Stimulated activated CD8-positive, alpha-beta memory T cell treated with anti-CD3 and anti-CD28 coated beads, Interleukin-4, amount 100 ng/mL, for 4 hours (primary cell): ENCODE measurements at places on chromosomes 11 and 22.

DNA sequence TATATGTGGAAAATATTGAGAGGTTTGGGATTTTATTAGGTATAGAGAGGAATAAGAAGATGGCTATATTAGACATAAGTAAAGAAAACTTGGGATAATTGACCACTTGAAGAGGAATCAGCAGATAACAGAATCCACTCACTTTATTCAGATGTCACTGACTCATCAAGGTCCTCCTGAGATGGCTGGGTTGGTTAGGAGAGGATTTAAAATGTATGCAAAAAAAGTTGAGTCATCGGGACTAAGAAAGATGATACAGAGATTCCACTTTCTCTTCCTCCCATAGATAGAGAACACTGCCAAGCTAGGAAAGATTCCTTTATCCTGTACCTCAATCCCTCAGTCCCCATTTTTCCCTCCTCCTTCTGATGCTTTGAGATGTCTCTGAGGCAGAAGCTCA is at the start of gene OR6A2:
Gene OR6A2 (minus strand): TSS at position 288 of the 400 bp plus-strand sequence. CDS start 3,981 bp downstream, outside the sequence.
- no peak for DNase-seq

DNA sequence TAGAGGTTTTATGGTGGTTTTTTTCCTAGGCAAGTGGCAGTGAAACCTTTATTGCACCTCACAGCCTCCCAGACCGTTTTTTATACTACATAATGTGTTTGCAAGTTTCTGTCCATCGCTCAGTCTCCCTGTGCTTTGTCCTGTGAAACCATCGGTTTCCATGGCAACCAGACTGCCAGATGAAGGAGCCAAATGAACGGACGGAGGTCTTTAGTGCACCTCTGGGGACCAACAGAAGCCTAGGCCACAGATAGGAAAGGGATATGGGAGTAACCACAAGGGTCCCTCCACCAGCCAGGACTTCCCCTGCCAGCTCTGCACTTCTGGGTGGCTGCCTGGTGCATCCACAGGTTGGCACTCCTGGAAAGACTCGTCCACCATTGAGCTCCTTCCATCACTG is 165.0 kb downstream of the CHST1 start:
- DNase-seq = no peak

GRCh38 chr11:98895936-98896335 is 124.8 kb upstream of the CNTN5 start:
- no peak for DNase-seq

- no peak for DNase-seq
Observed at GRCh38 chr11:114310095-114310494, 13.9 kb downstream of the NNMT start.

DNA sequence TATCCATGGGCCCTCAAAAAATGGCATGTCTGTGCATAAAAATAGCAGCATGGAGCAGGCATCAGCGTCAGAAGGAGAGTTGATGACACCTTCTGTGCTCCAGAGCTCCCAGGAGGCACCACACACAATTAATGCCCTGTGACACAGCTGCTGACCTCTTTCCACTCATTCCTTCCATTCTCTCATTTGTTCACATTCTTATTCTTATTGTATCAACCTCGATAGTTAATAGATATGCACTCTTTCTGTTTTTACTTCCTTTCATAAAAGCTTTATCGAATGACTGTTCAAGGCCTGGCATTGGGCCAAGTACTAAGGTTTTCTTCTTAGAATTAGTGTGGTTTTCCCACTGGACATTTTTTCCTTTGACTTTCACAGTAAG is 266.0 kb upstream of the MTNR1B start:
- no peak for DNase-seq

DNA sequence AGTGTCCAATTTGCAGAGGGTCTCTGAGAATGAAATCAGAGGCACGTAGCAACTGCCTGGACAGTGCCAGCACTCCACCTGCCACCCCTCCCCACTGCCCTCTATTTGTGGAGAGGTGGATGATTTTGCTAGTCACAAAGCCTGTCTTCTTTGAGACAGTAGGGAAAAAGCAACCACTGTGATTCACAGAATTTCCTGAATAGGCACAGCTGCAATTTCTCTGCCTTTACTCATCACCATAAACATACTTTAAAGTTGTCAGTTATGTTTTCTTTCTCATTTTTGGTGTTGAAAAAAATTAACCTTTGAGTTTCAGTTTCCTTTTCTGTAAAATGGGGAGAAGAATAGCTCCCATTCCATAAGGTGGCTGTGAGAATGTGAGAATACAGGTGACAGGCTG is 134.3 kb downstream of the TEAD1 start:
- no peak for DNase-seq

- DNase-seq = no peak
Observed at GRCh38 chr11:101187748-101188147, 58.1 kb upstream of the PGR start.

GRCh38 chr22:45889539-45890350 is 87.2 kb downstream of the WNT7B start:
- DNase-seq = no peak

GRCh38 chr22:23226497-23226850 is 46.2 kb downstream of the BCR start:
- DNase-seq = no peak

DNA sequence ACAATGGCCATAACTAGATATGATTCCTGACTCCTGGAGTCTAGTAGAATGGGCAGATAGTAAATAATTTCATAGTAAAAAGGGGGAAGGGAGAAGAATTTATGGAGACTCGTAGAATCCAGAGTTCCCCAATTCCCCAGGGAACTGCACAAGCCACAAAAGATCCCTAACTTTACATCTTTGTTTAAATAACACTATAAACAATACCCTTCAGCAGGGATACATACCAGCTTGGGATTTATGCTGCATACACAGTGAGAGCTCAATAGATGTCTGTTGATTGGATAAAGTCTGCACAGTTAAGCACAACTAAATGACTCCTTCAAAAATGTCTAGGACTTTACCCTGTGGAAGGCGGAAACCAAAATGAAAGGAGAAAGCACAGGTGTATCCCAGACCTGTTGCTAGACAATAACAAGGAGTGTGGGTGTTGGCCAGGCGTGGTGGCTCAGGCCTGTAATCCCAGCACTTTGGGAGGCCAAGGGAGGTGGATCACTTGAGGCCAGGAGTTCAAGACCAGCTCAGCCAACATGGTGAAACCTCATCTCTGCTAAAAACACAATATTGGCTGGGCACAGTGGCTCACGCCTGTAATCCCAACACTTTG is 6.8 kb downstream of the SLC35F2 start:
- DNase-seq = no peak

- DNase-seq = no peak
Observed at GRCh38 chr11:69489746-69490365, 8.4 kb downstream of the LINC01488 start.

GRCh38 chr11:102177126-102177525 is 66.9 kb downstream of the YAP1 start:
- no peak for DNase-seq

- DNase-seq = no peak
Observed at GRCh38 chr11:628056-628455, 1.1 kb upstream of the SCT start.

GRCh38 chr11:57761301-57762234 is at the start of gene CTNND1:
TSS of gene CTNND1 (plus strand) at chr11:57761802. CDS start at chr11:57791479, 29,677 bp downstream.
- DNase-seq = no peak

- DNase-seq = no peak
Observed at GRCh38 chr11:1439341-1439740, 47.2 kb downstream of the MOB2 start.

GRCh38 chr11:22244986-22245592 is 52.2 kb downstream of the ANO5 start:
- DNase-seq = no peak

DNA sequence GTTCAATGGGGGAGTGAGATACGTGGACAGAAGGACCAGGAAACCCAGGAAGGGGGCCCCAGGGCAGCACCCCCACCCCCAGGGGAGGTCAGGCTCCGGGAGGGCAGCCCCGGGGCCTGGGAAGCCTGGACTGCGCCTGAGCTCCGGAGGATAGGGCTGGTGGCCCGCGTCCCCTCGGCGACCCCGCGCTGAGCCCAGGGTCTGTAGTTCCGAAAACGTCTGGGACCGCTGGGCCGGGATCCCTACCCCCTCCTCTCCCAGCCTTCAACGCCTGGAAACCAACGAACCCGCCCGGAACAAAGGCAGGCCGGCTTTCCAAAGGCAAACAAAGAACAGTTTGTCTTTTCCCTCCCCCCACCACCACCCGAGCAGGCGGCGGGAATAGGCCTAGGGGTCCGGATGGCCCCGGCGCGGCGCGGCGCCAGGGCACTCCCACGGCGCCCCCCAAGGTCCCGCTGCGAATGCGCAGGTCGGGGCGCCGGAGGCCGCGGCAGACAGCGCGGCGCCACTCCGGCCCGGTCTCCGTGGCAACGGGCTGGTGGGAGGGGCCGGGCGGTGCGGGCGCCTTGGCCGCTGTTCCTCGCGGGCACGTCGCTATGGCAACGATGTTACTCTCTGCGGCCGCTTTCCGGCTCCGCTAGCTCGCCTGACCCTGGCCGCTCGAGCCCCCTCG is 58.5 kb downstream of the IGLL1 start:
- peak; percentile 19 for DNase-seq

DNA sequence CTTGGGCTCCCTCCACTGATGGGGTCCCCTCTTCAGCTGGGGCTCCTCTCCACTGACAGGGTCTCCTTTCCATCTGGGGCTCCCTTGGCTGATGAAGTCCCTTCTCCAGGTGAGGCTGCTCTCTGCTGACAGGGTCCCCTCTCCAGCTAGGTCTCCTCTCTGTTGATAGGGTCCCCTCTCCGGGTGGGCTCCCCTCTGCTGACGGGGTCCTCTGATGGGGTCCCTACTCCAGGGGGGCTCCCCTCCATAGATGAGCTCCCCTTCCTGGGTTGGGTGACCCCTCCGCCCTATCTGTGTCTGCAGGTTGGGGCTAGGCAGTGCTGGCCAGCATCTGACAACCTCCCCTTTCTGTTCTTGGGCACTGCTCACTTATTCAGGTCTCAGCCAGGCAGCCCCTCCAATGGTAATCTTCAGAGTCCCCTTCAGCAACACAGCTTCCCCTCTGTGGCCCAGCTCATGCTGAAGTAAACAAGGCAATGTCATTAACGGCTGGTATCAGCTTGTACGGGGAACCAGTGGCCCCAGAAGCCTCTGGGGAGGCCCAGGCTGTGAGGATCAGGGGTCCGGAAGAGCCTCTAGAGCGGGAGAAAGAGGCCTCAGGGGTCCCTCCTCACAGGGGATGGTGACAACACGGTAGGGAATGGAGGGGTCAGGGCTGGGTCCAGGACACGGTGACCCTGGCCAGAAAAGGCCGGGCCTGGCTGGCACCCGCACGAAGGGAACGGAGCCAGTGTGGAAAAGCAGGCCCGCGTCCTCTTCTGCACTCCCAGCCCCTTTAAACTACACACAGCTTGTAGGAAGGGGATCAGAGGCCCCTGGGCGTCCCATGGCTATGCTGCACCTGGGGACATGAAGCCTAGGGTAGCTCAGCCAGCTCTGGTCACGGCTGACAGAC is 9.6 kb upstream of the CD81 start:
- DNase-seq = no peak

- no peak for DNase-seq
Observed at GRCh38 chr11:77789731-77790476, 30.6 kb downstream of the RSF1 start.

DNA sequence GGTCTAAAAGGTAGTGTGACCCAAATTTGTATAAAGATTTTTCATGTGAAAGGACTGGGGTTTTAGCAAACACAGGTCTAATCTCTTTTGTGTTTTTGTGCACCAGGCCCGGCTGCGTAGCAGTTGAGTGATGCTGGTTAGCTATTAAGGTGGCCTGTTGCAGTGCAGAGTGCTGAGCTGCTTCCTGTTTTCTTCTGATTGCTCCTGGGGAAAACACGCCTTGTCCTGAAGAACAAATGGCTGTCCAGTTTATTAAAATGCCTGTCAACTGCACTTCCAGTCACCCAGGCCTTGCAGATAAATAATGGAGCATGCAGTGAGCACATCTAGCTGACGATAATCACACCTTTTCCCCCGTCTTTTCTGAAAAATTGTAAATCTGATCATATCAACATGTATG is 1.8 kb downstream of the SRSF8 start:
- peak; percentile 17 for DNase-seq

DNA sequence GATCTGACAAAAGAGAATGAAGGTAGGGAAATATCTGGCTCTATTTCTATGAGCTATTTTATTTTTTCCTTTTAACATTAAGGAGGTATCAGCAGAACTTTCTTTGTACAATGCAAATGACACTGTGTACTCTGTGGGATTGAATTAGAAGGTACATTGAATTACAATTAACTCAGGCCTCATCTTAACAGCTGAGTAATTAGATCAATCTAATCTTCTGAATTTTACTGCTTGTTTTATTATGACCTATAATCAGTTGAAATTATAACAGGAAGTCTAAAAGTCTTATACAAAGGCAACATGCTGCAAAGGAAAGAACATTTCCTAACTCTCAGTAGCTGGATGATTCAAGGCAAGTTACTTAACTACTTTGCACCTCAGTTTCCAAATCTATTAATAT is 69.8 kb downstream of the RELT start:
- no peak for DNase-seq

- DNase-seq = no peak
Observed at GRCh38 chr11:17252704-17253103, 23.8 kb upstream of the NUCB2 start.

- DNase-seq = no peak
Observed at GRCh38 chr11:73257342-73258103, 14.6 kb upstream of the P2RY6 start.

DNA sequence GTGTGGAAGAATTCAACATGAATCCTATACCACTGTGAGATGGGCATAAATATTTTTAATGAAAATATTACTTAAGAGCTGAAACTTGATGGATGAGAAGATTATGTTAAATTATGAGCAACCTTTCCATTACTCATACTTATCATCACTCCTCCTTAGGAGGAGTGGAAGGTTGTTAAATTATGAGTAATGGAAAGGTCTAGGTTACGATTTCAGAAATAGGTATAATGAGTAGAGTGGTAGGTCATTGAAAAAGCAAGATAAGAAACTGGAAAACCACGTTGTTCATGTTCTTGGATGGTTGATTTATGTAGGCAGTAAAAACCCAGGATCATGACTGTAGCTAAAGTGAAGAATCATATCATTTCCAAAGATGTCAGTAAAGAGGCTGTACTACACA is 973.2 kb upstream of the RAG2 start:
- DNase-seq = no peak

- DNase-seq = no peak
Observed at GRCh38 chr22:27793576-27793975, 8.0 kb downstream of the MN1 start.
